ENCODE measurements at places on chromosomes 1 and 21.

GRCh38 chr1:5814046-5814619 is 178.1 kb downstream of the NPHP4 start:
- no peak overlapping the region for H3K4me3 ChIP-seq
- H3K27ac ChIP-seq: no peak overlapping the region
- H3K36me3 ChIP-seq: no peaks in the 10 kb centered on the region

GRCh38 chr1:210707300-210708240 is 378.9 kb downstream of the HHAT start:
- H3K36me3 ChIP-seq: no peaks in the 10 kb centered on the region
- no peak overlapping the region for H3K27ac ChIP-seq
- H3K4me1 ChIP-seq: peaks cover 5% of the 10 kb centered on the region

GRCh38 chr1:13943055-13943454 is 243.1 kb downstream of the PRDM2 start:
- no peak overlapping the region for H3K4me3 ChIP-seq
- no peak overlapping the region for H3K27ac ChIP-seq
- H3K27me3 ChIP-seq: peaks cover 10% of the 10 kb centered on the region
- no peaks in the 10 kb centered on the region for H3K4me1 ChIP-seq
- peaks cover 2% of the 10 kb centered on the region for H3K36me3 ChIP-seq

DNA sequence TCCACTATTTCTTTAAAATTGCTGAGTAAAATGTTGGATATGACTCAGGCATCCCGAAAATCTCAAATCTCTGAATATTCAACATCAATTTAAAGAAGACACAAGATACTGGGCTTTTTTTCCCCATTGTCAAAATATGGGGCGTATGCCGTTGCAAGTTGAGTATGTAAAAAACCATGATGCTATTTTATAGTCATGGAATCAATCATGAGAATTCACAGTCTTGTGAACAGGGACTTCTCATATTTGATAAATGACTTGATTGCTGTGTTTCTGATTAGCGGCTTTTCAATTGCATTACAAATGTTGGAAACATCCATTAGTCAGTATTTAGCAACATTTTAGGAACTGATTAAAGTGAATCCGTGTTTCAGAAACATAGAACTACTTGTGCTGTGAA is 45.3 kb downstream of the SETD4 start:
- H3K4me1 ChIP-seq: no peaks in the 10 kb centered on the region
- no peaks in the 10 kb centered on the region for H3K36me3 ChIP-seq
- DNase-seq: no peak
- H3K27me3 ChIP-seq: peaks cover 9% of the 10 kb centered on the region

DNA sequence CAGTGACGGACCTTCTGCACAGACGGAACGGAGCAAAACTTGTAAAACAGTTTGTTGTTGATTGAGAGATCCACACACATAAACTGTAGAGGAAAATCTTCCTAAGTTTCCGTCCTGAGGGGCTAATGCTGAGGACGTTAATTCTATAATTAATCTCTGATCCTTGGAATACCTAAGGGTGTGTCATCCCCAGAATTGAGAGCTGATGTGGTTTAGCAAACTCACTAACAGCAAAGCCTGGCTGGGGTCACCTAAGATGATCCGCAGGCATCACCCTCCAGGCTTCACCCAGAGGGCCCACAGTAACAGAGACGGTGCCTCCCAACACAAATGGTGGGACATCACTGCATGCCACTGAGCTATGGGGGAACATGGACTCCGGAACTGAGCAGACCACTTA is 97.5 kb downstream of the SMYD2 start:
- H3K36me3 ChIP-seq: no peaks in the 10 kb centered on the region
- peaks cover 12% of the 10 kb centered on the region for H3K27me3 ChIP-seq
- no peak overlapping the region for H3K27ac ChIP-seq
- no peak for DNase-seq
- H3K4me1 ChIP-seq: no peaks in the 10 kb centered on the region

Measured in activated CD8-positive, alpha-beta T cell treated with anti-CD3 and anti-CD28 coated beads, Interleukin-2, amount 10 ng/mL, durations not matched to agents 7 days and 5 days (primary cell).